NCI-H1436 (cell line): ENCODE measurements at places on chromosomes 4 and X.

DNA sequence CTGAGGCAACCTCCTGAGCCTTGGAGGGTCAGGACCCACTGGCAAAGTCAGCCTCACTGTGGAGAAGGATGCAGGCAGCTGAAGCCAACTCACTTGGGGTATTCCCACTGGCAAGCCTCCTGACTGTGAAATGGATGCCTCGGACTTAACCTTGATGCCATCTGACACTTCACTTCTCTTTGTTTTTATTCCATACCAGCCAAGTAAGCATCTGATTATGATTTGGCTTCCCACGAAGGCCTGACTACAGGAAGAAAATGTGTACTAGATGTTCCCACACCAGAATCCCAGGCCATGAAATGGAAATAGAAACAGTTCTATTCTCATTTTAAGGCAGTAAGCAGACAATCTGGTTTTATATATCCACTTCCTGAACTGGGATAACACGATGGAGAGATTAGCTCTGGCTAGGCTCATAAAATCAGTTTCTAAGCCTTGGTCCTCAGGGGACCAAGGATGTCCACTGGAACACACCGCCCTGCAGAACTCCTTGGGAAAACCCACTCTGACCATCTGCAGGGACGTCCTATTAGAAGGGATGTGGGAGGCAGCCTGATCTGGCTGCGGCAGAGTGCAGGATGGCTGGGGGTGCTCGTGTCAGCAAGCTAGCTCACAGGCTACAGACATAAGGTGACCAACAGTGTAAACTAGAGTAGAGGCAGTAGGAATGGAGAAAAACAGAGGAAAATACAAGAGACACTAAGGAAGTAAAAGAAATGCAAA is 89.3 kb downstream of the TSPAN5 start:
- no peak for DNase-seq

DNA sequence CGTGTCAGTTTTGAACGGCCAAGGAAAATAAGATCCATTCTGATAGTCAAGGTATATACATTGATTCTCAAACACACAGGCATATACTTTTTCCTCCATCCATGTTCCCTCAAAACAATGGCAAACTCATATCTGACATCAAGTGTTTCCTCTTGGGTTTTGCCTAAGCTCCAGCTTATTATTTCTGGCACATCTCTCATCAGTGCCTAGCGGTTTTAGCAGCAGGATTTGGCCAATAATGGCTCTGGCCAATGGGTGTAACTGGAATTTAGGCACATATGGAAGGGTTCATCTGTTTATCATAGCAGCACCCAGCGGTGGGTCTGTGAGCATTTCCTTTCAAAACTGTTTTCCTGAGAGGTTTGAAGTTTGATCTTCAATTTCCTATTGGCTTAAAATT is 161.6 kb upstream of the TLL1 start:
- DNase-seq, result no peak

DNA sequence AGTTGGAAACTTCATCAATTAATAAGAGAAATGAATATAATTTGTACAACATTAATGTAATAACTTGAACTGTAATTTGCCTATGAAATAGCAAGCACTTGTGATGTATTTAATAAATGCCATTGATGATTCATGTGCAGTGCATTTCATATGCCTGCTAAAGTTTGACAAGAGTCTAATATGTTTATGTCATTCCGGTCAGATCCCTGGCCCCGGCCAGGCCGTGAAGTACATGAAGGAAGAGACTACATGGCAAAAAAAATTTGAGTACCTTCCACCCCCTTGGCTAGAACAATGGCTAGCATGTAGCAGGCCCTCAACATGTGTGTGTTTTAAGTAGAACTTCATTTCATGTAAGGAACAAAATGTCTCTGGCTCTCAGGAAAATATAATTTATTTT is 161.3 kb downstream of the ATP10D start:
- DNase-seq, result no peak

GRCh38 chr4:78565971-78566372 is 14.4 kb downstream of the ANXA3 start:
- DNase-seq, result no peak

- no peak for DNase-seq
Measured at GRCh38 chrX:146238173-146238572, 420.5 kb downstream of the SLITRK2 start.

GRCh38 chrX:66625525-66625924 is 13.4 kb downstream of the EDA2R start:
- no peak for DNase-seq
